ENCODE measurements at places on chromosomes 12 and 14.

DNA sequence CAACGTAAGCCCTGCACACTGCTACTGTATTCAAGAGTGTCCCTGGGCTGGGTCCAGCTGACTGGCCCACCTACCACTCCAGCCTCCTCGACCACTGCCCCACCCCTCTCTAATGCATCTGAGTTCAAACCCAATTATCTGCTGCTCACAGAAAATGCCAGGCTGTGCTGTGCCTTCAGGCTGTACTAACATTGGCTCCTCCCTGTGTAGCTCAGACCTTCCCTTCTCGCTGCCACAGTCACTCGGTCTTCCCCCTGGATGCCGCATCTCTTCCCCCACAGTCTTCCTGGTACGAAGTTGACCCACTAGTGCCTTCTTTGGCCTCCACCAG is 12.1 kb downstream of the FICD start:
- DNase-seq: no peak

GRCh38 chr14:59160506-59160905 is 28.0 kb upstream of the DAAM1 start:
- no peak for DNase-seq

GRCh38 chr12:2242816-2243215 is 190.0 kb downstream of the CACNA1C start:
- no peak for DNase-seq

- no peak for DNase-seq
Observed at GRCh38 chr12:6996040-6996441, 22.2 kb downstream of the LPCAT3 start.

GRCh38 chr12:52216100-52216499 is 16.9 kb upstream of the KRT7 start:
- DNase-seq: no peak

- DNase-seq: no peak
Observed at GRCh38 chr12:109201496-109201885, 85.1 kb downstream of the ACACB start.

- DNase-seq: no peak
Observed at GRCh38 chr12:10169104-10169503, 2.8 kb downstream of the OLR1 start.

DNA sequence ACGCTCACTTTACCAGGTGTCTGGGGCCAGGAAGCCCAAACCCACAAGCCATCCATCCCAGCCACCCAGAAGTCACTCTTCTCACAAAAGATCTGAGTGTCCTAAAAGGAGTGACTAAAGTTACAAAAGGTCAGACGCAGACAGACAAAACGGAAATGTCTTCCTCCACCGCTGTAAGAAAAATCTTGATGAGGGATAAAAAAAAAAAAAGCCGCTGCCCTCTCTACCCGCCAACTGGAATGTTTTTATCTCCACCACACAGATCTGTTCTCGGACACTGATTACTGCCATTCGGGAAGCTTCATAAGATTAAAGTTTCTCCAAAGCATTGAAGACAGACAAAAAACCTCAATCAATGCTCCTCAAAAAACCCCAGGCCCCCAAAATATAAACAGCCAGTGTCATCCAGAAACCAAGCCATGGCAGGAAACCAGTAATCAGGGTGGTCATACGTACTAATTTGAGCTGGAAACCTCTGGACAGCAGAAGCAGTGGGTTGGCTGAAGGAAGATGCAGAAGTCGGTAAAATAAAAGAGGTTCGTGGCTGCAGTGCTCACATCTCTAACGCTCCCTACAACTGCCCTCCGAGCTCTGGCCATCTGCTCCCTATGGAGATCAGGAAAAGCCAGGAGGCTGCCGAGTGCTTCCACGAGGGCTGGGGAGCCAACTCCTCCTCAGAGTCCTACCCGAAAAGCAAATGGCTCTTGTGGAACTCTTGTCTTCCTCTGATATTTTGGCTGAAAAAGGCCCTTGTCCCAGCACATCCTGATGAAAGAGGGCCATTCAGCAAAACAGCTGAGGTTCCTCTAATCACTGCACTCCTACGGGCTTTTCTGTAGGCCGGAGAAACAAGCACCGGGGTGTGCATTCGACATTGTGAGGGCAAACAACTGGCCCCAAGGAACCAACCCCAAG is 30.3 kb downstream of the SSH1 start:
- no peak for DNase-seq

- no peak for DNase-seq
Observed at GRCh38 chr14:75389679-75390078, 38.1 kb upstream of the JDP2 start.

DNA sequence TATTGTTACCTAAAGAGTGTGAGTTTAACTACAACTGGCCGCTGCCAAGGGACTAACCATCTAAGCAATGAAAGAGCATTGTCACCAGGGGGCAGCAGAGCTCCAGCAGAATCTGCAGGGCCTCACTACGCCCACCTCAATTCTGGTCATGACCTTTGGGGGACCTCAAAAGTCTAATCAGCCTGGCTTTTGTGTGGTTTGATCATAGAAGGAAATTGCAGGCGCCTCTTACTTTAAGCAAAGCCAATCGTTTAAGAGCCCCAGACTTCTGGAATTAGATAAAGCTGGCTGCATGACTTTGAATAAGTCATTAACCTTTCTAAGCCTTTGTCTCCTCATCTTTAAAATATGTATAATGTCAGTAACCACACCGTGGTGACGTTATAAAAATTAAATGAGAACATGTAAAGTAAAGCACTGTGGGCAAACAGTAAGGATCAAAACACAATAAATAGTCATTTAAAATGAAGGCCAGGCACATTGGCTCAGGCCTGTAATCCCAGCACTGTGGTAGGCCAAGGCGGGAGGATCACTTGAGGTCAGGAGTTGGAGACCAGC is 58.6 kb downstream of the TBX3 start:
- DNase-seq: peak; percentile 40

- no peak for DNase-seq
Observed at GRCh38 chr12:47556261-47557030, 149.4 kb downstream of the RPAP3 start.

- DNase-seq: no peak
Observed at GRCh38 chr12:65152596-65152995, 16.8 kb upstream of the LEMD3 start.

- DNase-seq: no peak
Observed at GRCh38 chr12:1517007-1517406, 77.4 kb downstream of the FBXL14 start.

- no peak for DNase-seq
Observed at GRCh38 chr14:55572578-55572977, 7.4 kb upstream of the KTN1 start.

- DNase-seq: no peak
Observed at GRCh38 chr12:45879363-45879895, 110.9 kb downstream of the SCAF11 start.

- DNase-seq: no peak
Observed at GRCh38 chr14:59619061-59619460, 42.4 kb upstream of the CCDC175 start.

- no peak for DNase-seq
Observed at GRCh38 chr12:77131977-77132490, 66.7 kb upstream of the E2F7 start.

DNA sequence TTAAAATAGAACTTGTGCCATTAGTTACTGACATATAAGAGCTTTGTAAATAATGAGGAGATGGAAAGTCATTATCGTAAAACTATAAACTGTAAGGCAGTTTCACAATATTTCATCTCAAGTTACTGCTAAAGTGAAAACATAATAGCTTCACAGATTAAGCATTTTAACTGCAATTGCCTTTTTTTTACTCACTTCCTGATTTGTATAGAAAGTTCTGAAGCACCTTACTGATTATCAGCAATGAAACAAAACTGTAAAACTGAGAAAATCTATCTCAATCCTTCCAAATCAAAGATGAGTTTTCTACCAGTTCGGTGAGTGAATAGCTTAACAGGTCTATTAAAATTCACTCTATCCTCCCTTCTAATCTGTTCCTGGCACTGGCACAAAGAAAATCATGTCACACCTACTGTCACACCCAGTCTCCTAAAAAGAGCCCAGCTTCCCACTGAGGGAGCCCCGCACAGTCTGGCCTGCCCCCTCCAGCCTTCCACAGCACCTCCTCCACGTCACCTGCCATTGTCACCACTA is 161.4 kb upstream of the ABCD2 start:
- DNase-seq: no peak

DNA sequence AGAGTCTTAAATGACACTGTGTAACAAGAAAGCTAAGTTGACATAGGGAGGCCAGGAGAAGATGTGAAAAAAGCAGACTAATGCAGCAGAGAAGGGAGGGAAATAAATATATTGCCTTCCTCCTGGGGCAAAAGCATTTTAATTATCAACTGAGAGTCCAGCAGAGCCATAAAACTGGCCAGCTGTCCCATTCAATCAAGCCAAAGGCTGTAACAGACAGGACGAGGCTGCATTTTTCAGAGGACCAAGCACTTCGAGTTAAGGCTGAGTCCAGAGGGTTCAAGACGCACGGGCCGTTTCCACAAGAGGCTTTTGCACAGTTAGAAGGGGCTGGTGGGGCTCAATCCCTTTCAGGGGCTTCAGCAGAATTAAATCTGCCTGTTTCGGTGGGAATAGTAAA is 20.4 kb downstream of the MAP3K9 start:
- DNase-seq: no peak

DNA sequence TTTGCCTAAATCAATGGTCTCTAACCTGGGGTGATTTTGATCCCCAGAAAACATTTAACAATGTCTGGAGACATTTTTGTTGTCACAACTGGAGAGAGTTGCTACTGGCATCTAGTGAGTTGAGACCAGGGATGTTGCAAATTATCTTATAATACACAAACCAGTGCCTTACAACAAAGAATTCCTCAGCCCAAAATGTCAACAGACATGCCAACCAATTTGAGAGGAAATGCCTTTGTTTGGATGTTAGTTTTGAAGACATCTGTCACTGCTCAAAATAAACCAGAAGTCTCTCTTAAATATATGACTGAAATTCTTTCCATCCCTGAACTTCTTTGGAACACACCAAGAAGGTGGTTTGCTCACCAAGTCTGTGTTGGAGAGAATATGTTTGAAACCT is 336.9 kb upstream of the ATP2B1 start:
- DNase-seq: no peak

DNA sequence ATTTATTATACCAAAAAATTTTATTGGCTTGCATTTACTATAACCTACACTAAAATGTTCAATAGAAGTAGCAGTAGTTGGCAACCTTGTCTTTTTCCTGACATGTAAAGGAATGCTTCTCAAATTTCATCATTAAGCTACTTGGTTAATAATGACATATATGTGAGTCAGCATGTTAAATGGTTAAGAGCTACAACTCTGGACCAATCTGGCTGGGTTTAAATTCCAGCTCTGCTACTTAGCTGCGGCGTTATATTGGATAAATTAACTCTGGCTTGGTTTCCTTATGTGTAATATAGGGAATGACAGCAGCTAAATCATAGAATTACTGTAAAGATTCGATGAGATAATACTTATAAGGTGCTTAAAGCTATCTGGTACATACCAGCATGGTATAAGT is 53.7 kb upstream of the OTOGL start:
- no peak for DNase-seq

GRCh38 chr14:70237710-70238109 is 49.0 kb upstream of the SLC8A3 start:
- DNase-seq: no peak

DNA sequence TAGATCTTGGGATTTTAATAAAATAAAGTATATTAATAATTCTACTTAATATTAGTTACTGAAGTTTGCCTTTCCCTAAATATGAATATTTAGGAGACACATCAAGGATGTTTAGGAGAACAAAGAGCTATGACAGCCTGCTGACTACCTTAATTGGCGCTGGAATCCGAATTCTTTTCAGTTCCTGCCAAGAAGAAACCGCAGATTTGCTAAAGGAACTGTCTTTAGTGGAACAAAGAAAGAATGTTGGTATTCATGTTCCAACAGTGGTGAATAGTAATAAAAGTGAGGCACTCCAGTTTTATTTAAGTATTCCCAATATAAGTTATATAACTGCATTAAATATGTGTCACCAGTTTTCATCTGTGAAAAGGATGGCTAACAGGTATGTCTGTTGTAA is 54.5 kb downstream of the MIS18BP1 start:
- no peak for DNase-seq

DNA sequence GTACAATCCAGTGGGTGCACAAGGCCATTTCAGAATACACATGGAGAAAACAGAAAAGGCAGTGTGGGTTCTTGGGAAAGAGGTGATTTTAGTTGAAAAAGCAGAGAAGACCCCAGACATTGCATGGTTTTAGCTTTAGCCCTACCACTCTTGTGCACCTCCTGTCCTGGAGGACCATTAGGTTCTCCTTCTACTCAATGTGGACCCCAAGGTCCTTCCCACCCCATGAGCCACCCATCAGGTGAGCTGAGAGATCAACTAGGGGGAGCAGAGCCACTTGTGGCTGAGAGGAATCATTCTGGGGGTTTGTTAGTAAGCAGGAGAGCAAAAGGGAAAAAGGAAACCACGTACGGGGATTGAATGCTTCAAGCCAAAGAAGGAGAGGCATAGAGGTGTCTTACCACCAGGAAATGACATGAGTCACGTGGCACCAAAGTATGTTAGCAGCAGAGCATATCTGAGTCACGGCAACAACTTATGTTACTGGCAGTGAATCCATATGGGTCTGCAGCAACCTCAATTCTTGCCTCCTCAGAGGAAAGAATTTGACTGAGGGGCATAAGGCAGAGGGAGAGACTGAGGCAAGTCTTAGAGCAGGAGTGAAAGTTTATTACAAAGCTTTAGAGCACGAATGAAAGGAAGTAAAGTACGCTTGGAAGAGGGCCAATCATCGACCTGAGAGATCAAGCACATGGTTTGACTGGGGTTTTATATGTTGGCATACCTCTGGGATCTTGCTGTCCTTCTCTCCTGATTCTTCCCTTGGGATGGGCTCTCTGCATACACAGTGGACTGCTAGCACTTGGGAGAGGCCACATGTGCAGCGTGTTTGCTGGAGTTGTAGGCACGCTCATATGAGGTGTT is 73.9 kb downstream of the HSD17B6 start:
- DNase-seq: no peak

DNA sequence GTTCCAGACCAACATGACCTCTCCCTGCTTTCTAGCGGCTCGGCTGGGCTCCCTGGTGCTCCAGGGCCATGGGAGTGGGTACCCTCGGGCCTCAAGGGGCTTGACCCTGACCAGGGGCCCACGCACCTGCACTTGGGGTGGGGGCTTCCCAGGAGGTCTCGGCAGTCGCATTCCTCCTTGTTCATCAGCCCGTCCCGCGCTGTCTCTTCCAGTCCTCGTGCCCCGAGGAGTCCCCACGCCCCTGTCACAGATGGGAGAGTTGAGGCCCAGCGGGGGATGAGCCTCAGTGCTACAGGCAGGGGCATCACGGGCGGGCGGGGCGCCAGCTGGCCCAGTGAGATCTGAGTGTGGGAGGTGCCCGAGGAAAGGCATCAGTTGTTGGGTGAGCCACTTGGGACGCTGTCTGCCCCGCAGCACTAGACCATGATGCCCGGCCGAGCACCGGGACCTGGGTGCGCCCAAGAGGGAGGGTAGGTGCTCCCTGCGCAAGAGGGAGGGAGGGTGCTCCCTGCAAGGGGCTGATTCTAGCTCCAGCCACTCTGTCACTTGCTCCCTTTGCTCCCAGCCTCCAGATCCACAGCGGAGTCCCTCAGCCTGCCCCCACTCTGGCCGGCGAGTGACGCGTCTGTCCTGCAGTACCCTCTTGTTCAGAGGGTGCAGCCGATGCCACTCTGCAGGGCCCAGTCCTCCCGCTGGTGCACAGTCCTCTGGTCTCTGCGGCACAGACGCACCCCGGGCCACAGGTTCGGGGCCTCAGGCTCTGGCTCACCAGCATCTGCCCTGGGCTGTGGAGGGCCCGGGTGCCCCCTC is 23.8 kb downstream of the MMP17 start:
- no peak for DNase-seq

GRCh38 chr14:68520637-68521556 is 272.0 kb downstream of the ZFP36L1 start:
- no peak for DNase-seq

- DNase-seq: no peak
Observed at GRCh38 chr12:106123551-106124081, 15.1 kb downstream of the NUAK1 start.

Data from stimulated activated CD8-positive, alpha-beta memory T cell treated with anti-CD3 and anti-CD28 coated beads, Interleukin-2, amount 100 ng/mL, for 48 hours (primary cell).